ENCODE measurements at places on chromosomes 5 and 9.

- DNase-seq = no peak
Measured at GRCh38 chr5:170348137-170348633, 41.0 kb downstream of the KCNMB1 start.

- no peak for DNase-seq
Measured at GRCh38 chr5:90983711-90984124, 399.4 kb downstream of the ARRDC3 start.

- DNase-seq = no peak
Measured at GRCh38 chr5:129118405-129118804, 23.9 kb downstream of the ISOC1 start.

DNA sequence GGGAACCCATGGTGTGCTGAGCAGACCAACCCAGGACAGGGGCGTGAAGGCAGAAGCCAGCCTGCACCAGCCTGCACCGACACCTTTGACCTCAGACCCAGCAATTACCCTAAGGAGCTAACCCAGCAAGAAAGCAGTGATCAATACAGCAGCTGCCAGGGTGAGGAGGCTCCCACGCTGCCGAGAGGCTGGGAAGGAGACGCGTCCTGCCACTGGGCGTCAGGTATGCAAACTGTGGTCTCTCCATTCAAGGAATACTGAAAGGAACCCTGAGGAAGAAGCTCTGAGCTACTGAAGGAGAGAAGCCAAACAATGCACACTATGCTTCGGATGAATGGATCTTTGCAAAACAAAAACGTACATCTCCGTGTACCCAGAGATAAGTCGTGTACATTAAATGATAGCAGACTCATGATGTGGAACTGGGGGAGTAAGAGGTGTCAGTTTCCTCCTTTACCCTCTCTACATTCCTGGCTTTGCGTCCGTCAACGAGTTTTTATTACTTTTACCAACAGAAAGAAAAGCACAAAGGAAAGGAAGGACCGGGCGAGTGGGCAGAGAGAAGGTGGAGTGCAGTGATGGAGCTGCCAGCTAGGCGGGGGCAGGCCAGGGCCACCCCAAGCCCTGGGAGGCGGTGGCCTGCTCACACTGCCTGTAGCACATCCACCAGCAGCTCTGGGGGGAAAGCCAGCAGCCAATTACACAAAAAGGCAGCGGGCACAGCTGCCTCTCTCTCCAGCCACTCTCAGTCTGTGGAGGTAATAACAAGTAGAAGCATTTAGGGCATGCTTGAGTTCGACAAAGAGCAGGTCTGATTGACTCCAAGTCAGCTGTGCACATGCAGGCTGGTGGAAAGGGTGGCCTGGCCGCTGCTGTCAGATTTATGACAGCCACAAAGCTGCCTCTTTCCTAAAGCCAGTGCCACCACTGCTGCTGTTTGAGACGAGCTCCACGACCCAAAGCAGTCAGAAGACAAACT lies 29.3 kb downstream of the RASGEF1C start:
- no peak for DNase-seq

GRCh38 chr9:77750981-77751340 lies 102.8 kb upstream of the GNA14 start:
- DNase-seq = no peak

All from HCT116 (cell line).